ENCODE measurements at places on chromosomes 13 and 19.

- DNase-seq = no peak
These were observed 29.4 kb upstream of the OLFM4 start for GRCh38 chr13:52999093-52999696.

DNA sequence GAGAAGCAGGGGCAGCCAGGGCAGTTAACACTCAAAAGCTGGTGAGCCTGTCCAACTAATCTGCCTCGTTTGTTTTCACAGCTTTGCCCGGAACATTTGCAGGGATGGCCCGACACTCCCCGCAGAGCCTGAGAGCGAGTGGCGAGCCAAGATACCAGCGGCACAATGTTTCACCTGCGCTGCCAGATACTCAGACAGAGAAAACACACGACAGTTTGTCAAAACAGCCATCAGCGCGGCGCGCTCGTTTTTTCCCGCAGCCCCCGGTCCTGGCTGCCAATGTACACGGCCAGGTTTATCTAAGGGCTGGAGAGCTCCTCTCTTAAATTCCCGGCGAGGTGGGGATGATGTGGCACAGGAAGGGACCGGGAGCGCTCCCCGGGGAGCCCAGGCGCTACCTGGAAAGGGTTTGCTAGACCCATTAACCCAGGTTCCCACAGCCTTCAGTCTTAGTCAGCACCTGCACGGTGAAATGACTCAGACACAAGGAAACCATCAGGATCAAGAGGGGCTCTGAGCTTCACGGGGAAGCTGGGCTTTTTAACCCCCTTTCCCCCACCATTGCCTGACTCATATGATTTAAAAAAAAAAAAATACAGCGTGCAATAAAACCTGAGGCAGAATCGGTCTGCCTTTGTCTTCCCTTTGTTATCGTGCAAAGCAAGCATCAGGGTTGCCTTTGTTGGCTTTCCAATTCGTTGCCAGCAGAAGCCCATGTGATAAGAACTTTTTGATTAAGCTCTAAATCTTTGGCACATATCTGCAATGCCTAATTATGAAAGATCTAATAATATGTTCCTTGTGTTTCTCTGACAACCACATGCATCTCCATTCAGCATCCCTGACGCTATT lies 186.2 kb downstream of the EFNB2 start:
- DNase-seq = peak; percentile 27

GRCh38 chr13:33003458-33004019 lies 12.7 kb upstream of the KL start:
- no peak for DNase-seq

GRCh38 chr19:30590596-30591229 lies 218.5 kb downstream of the ZNF536 start:
- DNase-seq = no peak

DNA sequence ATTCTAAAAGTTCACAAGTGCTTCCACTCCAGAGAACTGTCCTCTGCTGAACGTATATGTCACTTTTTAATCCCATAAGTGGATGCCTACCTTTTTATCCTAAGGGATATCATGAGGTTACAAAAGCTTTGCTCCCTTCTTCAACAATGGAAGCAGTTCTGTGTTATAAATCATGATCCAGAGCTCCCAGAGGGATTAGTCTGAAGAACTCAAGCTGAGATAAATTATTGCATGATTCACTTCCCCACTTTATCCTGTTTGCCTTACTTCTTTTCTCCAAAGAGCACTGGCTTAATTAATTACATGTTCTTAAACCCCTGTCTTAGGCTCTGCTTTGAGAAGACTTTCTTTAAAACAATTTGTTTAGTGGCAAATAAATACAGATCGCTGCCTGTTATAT lies 246.7 kb downstream of the PCDH17 start:
- no peak for DNase-seq

All from ACHN (cell line).